ENCODE measurements at places on chromosomes 12 and 14.

DNA sequence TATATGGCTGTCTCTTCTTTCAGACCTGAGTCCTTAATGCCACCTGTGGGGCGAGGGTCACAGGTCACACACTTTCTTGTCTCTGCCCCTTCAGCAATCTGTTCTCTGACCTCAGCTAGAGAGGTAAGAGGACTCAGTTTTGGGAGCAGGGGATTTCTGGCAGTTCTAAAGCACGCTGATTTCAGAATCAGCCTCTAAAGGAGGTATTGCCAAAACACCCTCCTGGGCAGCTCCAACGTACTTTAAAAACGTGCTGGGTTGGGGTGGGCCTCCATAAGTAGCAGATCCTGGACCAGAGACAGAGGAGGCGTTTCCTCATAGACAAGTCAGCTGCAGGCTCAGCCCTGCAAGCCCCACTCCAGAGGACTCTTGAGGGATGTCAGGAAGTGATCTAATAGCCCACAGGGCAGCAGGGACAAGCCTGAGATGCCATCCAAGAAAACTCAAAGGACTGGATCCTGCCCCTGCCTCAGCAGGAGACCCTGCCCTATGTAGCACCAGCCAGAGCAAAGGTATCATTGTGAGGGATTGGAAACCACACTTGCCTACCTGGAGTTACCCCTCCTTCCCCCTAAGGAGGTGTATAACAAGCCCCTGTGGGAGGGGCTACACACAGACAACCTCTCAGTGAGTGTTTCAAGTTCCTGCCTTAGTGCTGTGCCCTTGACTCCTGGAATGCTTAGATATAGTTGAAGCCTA lies 8.5 kb downstream of the CTDSP2 start:
- DNase-seq, result no peak

DNA sequence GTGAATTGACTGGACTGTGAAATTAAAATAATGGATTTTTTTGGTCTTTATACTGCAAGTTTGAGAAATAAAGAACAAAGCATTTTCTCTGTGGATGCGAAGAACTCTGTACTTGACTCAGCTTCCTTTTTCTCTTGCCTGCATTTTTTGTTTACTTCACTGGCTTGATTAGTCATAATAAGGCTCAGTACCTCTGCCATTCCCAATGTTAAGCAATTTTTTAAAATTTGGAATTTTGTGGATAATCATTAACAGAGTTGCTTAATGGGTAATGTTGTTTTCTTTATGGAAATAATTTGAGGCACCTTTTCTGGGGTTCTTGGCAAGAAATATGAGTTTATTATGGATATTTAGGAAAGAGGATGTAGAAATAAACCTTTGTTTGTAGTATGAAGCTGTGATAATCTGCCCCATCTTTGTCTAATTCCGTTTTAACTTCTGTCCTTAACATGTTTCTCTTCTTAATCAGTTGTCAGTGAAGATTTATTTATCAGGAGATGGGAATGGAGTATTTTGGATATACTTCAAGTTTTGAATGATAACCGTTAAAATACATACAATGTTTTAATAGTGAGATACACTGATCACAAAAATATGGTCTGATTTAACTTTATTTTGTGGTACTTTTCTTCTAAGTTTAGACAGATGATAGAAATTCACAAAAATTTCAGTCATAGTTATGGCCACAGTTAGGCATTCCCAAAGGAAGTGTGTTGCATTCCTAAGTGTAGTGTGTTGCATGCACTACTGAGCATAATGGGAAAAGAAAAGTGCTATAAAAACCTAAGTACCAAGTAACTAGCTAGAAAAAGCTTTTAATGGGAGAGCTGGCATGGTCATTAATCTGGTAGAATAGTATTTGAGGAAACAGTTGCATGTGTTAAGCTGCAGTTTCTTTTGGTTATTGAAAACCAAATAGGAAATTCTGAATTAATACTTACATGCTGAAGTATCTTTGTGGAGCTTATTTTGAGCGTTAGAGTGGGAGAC lies 27.7 kb downstream of the WNK1 start:
- DNase-seq, result no peak

DNA sequence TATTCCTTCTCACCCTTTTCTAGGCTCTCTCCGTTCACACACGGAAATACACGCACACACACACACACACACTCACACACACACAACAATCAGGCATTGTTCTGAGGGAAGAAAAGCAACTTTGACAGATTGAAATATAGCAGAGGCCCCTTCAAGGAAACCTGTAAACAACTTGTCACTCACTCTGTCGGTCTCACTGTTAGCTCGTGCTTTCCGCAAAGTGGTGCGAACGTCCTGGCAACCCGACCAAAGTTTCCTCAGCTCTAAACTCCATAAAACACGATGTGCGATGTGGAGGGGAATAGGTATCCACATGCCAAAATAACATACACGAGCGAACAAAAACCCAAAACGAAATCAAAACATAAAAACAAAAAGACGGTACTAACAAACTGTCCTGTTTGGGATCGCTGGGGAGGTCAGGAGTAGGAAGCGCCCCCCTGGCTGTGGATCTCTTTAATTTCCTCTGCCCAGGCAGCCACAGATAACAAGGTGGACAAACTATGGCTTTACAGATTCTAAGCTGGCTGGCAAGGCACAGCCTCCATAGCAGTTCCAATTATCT lies 822 bp upstream of the SOX5 start:
- no peak for DNase-seq

- DNase-seq, result no peak
Measured at GRCh38 chr12:31225656-31226535, 100.1 kb downstream of the SINHCAF start.

DNA sequence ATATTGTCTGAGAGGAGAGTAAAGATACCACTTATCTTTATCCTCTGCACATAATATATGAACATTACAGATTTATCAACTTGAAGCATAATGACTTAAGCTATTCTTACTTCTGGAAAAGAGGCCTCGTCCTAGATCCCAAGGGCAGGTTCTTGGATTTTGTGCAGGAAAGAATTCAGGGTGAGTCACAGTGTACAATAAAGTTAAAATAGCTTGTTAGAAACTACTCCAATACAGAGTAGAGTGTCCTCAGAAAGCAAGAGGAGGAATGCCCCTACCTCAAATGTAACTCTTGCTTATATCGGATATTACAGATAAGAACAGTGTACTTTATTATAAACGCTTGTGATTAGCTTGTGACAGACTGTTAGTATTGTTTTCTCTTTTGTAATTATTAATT lies 41.9 kb upstream of the ABCC9 start:
- no peak for DNase-seq

GRCh38 chr12:121770813-121771625 lies 22.5 kb downstream of the RHOF start:
- DNase-seq, result no peak

GRCh38 chr14:54040846-54041245 lies 84.2 kb upstream of the BMP4 start:
- DNase-seq, result no peak

DNA sequence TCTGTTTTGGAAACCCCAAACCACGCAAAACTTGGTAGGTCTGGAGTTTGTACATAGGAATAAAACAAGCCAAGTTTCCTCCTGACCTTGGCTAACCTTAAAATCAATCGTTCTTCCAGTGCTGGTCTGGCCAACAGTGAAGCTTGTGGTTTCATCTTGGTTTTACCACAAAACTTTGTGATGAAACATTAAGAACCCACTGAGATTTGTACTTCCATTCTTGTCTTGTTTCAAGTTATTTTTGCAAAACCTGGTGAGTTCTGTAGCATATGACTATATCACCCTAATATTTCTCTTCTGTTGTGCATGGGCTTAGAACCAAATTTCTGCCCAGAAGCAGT lies 26.4 kb downstream of the SIX1 start:
- no peak for DNase-seq

GRCh38 chr12:2851931-2852330 lies 4.9 kb downstream of the TEX52 start:
- no peak for DNase-seq

DNA sequence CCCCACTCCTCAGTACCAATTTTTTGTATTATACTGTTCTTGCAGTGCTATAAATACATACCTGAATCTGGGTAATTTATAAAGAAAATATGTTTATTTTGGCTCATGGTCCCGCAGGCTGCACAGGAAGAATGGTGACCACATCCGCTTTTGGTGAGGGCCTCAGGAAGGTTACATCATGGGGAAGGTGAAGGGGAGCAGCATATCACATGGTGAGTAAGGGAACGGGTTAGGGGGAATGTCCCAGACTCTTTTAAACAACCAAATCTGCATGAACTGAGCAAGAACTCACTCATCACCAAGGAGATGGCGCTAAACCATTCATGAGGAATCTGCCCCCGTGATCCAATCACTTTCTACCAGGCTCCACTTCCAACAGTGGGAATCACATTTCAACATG lies 40.0 kb downstream of the OSBPL8 start:
- DNase-seq, result no peak

- DNase-seq, result no peak
Measured at GRCh38 chr12:761256-761655, 8.9 kb downstream of the WNK1 start.

- no peak for DNase-seq
Measured at GRCh38 chr14:103594265-103594664, 31.5 kb downstream of the COA8 start.

DNA sequence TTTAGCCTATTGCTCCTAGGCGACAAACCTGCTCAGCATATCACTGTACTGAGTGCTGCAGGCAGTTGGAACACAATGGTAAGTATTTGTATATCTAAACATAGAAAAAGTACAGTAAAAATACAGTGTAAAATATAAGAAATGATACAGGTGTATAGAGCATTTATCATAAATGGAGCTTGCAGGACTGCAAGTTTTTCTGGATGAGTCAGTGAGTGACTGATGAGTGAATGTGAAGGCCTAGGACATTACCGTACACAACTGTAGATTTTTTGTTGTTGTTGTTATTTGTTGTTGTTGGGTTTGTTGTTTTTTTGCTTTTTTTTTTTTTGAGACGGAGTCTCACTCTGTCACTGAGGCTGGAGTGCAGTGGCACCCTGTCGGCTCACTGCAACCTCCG lies 33.4 kb downstream of the PNMA1 start:
- no peak for DNase-seq

DNA sequence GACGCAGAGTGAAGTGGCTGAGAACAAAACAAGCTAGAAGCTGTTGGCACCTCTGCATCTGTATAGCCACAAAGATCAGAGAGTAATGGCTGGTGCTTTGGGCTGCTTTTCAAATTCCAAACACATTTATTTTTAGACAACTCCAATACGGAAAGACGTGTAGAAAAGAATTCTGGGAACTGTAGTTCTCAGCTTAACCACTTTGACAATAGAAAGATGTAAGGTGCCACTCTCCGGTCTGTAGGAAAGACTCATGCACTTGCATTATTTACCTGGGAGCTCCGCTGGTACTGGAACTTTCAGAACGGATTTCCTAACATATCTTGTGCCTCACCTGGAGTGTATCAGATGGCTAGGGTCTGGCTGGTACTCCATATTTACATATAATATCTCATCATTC lies 1.8 kb upstream of the OR4K2 start:
- DNase-seq, result no peak

- no peak for DNase-seq
Measured at GRCh38 chr12:104522985-104523722, 66.4 kb downstream of the CHST11 start.

DNA sequence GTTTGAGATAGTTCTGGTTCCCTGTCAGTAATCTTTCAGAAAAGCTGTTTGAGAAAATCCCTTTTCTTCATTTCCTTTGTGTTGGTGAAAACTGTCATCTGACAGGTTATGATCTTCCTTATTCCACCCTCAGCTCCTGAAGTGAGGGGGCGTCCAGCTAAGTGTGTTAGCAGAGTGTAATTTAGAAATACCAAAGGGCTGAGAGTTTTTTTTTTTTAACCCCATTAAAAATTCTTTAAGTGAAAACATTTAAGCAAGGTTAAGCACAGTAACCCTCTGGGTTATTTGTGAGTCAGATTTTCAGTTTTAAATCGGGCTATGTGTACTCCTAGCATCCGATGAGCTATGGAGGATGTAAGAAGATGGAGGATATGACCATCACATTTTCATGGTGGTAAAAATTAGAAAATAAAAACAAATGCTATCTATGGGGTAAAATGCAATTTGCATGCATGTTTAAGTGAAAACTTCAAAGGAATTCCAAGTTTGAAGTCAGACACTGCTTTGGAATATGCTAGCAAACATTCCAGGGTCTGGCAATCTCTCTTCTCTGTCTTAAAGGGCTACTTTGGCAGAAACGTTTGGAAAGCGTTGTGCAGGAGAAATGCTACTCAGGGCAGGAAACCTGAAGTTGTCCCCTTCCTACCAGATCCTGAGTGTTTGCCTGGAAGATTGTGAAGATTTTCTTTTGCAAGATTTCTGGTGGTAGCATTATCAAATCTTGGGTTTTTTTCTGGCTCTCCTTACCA lies 197.0 kb upstream of the PRICKLE1 start:
- no peak for DNase-seq

GRCh38 chr14:70073924-70074566 lies 114.7 kb downstream of the SLC8A3 start:
- peak; percentile 64 for DNase-seq

DNA sequence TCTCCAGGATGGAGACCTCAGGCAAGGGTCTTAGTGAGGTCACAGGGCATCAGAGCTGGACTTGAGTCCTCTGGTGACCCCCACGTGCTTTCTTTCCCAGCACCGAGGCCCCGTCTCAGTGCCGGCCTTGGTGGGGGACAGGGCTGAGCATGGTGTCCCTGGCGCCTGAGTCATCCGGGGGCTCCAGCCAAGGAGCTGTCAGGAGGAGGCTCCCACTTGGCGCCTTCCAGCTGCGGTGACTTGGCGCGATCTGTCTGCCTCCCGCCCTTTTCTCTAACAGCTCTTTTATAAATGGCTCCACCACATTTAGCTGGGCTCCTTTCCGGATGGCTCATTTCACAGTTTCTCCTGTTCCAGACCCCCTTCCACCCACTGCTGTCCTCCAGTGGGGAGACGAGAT lies 60.4 kb downstream of the PRMT8 start:
- no peak for DNase-seq

- no peak for DNase-seq
Measured at GRCh38 chr14:104694991-104695659, 5.7 kb downstream of the INF2 start.

DNA sequence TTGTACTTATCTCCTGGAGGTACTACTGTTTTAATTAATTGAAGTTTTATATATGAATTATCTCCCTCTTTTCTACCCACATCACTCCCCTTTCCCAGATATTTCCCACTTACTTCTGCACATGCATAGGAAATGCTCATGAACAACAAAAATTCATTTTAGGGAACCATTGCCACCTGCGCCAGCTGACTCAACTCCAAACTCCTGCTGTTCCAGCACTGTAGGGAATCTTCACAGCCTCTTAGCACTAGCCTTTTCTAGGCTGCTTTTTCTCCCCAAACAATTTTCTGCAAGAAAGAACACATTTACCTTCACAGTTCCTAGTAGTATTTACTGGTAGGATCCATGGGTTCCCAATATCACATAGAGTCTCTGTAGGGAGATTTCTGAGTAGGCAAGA lies 268.4 kb downstream of the LRFN5 start:
- no peak for DNase-seq
